ENCODE measurements at places on chromosomes 13 and 19.

DNA sequence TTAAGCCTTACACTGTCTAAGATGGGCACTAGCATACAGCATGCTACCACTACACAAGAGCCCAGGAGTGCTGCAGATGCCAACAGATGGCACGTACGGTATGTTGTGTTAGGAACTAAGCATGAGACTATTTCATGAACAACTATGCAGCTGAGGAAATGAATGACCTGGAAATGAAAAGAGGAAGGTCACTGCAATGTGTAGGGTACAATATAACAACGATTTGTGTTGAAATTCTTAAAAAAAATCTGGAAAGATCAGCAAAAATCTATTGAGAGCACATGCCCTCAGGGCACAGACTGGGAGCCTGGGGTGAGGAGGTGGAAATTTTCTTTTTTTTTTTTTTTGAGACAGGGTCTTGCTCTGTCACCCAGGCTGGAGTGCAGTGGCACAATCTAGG, 14.4 kb downstream of the HAUS8 start:
- no peak for DNase-seq

DNA sequence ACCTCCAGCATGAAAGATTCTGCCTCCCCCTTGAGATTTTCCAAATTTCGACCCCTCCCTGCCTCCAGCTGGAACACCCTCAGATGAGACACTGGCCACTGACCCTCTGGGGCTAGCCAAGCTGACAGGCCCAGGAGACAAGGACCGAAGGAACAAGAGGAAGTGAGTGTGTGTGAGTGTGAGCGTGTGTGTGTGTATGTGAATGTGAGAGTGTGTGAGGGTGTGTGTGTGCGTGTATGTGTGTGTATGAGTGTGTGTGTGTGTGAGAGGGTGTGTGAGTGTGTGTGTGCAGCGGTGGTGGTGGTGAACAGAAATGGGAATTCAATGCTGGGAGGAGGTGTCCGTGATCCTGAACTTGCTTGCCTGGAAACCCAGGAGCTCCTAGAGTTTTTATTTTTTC, 13.8 kb downstream of the HRC start:
- DNase-seq: no peak

- DNase-seq: no peak
Measured at GRCh38 chr13:89113744-89114143, 1442.6 kb downstream of the SLITRK5 start.

GRCh38 chr13:106533943-106534638, 1.4 kb downstream of the EFNB2 start:
- DNase-seq: peak; percentile 51

GRCh38 chr13:44972956-44973581, 16.2 kb downstream of the NUFIP1 start:
- DNase-seq: no peak

- DNase-seq: no peak
Measured at GRCh38 chr19:18629166-18630088, 7.4 kb upstream of the KLHL26 start.

- DNase-seq: no peak
Measured at GRCh38 chr19:2223959-2224358, 12.2 kb downstream of the PLEKHJ1 start.

DNA sequence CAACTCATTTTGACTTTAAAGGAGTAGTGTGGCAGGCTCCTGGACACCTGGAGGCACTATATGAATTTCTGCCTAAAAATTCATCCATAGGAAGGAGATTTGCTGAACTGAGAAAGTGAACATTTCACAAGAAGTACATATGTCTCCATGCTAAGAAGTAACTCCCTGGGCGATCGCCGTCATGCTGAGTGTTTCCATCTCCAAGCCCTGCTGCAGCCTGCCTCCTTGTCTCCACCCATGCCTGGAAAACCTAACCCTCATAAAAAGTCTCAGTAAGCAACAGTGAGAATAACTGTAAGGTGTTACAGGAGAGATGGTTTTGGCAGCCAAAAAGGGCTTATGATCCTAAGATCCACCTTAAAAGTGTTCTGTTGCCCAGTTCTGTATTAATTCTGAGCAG, 251.3 kb downstream of the SHISA2 start:
- DNase-seq: no peak

DNA sequence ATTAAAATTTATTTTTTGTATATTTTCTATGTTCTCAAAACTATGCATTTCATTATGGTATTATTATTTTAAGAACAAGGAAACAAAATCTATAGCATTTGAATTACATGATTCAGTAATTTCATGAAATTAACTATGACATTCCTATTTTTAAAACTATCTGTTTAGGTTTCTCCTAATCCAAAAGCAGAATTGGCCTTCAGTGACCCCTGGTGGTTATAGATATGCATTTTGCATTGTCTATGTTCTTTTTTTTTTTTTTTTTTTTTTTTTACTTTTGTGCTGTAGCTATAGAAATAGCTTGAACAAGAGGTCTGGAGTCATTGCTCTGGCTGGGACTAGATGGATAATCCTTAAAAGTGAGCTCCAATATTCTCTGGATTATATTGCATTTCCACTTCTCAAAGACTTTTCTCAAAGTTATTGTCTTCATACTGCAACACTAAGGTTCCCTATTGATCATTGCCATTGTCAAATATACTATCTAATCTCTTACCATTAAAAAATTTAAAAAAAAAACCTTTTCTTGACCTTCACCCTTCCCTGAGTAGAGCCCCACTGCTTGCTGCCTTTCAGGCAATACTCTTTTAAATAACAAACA, 15.9 kb upstream of the DNAJC3 start:
- DNase-seq: peak; percentile 39

DNA sequence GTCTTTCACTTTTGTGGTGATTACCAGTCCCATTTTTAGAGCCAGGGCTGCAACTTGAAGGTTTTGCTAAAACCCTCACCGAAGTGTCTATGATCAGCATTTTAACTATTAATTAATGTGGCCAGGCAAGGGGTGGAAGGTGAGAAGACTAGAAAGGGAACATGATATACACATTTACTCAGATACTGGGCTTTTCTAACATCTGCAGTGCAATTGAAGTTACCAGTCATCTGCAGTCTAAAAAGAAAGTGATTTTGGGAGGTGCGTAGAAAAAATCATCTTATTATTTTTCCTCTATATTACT, 481 bp downstream of the ALOX5AP start:
- DNase-seq: no peak

GRCh38 chr13:41259875-41260501, 3.4 kb downstream of the MTRF1 start:
- no peak for DNase-seq

GRCh38 chr13:57409121-57409520, 222.4 kb upstream of the PCDH17 start:
- DNase-seq: no peak

DNA sequence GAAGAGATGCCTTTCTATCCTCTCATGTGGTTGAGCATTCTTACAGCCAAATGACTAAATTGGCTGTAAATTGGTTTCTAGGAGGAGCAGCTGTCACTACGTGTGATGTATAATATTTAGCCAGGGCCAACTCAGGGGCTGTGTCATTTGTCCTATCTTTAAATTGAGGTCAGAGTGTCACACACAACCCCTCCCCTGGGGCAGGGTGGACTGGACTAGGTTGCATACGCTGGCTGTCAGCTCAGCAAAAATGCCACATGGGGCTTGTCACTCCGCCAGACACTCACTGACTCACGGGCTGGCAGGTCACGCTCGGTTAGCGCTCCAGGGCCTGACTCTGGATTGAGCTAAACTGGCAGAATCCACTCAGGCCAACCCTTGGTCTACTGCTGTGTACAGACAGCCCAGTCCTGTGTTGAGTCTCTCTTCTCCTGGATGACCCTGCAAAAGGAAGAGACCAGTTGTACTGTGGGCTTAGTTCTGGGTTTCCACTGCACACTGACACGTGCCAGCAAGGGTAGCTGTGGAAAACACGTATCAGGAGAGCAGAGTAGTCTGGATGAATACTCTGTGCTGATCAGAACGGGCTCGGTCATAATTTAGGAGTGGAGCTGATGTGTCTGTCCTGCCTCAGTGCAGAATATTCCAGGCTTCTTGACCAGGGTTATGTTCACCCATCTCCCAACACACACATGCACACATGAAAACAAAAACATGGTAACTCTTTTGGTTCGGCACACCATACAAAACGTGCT, 29.1 kb downstream of the SHISA2 start:
- no peak for DNase-seq

DNA sequence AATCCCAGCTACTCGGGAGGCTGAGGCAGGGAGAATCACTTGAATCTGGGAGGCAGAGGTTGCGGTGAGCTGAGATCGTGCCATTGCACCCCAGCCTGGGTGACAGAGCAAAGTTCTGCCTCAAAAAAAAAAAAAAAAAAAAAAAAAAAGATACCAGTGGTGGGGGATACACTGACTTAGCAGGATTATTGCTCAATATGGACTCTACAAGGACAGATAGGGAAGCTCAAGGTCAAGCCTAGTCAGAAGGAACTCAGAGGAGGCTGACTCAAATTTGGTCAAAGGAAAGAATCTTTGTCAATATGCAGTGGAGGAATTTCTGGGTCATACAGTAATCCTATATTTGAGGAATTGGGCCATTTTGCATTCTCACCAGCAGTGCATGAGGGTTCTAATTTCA, 6.7 kb upstream of the DIAPH3 start:
- no peak for DNase-seq

DNA sequence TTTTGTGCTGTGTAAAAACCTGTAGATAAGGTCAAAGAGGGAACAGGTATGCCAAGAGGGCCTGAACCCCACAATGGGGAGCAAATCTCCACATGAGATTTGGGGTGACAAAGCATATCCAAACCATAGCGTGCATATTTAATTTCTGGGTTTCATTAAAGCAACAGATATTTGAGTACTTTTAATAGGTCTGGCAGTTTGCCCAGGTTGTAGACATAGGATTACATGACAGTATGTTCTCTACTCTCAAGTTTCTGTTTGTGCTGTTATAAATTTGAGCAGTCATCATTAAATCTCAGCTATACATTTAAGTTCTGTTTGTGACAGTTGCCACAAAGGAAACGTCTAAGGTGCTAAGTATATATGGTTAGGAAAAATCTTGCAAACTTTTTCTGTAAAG, 236.4 kb downstream of the ATP8A2 start:
- DNase-seq: no peak

- DNase-seq: no peak
Measured at GRCh38 chr13:106008540-106008939, 526.9 kb downstream of the EFNB2 start.

DNA sequence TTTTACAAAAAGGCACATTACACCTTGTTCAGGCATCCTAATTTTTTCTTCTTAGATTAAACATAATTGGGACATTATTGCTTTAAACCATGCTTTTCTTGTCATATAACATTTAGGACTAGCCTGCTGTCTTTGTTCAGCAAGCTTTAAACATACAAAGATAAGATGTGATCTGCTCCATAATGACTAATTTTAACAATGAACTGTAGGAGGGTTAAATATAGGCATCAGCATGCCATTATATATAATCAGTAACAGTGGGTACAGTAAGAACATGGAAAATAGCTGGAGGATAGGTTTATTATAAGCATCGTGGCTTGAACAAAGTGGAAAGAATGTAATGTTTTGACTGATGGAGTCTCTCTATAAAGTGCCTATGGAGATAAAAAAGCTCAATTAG, 661.7 kb downstream of the SLITRK6 start:
- DNase-seq: no peak

DNA sequence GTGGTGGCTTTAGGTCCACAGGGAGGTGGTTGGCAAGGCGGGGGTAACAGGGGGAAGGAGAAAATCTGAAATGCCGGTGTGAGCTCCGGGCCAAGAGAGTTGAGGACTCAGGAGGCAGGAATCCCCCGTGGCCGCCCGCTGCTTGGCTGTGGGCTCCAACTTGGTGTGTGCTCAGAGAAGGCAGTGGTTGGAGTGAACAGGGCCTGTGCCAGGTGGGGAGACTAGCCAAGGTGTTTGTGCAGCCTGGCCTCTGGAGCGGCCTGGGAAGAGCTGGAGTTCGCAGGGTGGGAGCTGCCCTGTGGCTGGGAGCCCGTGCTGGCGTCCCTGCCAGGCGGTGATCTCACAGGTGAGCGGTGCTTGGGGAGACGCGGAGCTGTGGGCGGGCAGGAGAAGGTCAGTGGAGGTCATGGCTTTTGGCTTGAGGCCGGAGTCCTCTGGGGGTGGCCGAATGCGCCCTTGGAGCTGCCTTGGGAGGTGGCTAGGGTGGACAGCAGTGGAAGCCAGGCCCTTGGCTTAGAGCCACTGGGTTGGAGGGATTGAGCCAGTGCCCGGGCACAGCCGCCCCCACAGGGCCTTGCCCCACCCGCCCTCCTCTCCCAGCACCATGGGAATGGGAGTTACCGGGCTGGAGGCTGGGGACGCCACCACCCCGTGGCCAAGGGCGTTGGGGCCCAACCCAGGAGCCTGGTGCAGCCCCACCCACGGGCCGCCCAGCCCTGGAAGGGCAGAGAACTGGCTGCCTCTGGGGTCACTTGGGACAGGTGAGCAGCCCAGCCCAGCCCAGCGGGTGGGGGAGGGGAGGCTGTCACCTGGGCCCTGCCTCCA, 7.1 kb upstream of the CIRBP start:
- DNase-seq: no peak

- no peak for DNase-seq
Measured at GRCh38 chr19:17125062-17125727, 49.6 kb downstream of the MYO9B start.

DNA sequence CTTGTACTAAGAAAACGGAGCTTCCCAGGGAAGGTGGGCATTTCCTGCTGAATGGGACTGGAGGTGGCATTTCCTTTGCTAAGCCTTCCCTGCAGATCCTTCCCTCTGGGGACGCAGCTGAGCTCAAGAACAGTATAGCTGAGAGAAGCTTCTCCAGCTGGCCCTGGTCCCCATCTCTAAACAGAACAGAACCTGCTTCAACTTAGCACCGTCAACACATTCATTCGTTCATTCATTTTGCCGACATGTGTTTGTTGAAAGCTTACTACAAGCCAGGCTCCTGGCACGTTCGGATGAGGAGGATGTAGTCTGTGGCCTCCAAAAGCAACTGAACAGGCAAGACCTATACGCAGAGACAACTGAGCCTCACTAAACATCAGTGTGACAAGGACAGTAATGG, 36.6 kb upstream of the PEPD start:
- no peak for DNase-seq

DNA sequence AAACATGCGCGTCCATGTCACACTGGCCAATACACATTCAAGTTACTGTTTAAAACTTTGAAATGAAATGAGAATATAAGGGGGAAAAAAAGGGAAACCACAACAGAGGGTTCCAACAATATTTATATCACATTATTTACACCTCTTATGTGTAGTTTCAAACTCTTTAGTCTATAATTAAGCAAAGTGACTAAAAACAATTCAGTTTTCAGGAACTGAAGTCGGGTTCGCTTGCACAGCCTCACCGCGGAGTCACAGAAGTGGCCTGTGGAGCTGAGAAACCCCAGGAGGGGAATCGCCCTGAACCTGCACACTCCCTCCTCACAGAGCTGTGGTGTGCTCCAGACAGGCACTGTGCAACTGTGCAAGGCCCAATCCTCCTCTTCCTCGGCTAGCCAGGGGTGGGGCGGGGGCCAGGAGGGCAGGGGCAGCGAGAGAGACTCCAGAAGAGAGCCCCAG, 75.9 kb downstream of the STK24 start:
- no peak for DNase-seq

- no peak for DNase-seq
Measured at GRCh38 chr19:49327878-49328544, 3.0 kb upstream of the SLC6A16 start.

GRCh38 chr19:16233836-16234551, 36.3 kb downstream of the AP1M1 start:
- DNase-seq: no peak

Data from kidney capillary endothelial cell (primary cell).